ENCODE measurements at places on chromosomes 2 and 18.

DNA sequence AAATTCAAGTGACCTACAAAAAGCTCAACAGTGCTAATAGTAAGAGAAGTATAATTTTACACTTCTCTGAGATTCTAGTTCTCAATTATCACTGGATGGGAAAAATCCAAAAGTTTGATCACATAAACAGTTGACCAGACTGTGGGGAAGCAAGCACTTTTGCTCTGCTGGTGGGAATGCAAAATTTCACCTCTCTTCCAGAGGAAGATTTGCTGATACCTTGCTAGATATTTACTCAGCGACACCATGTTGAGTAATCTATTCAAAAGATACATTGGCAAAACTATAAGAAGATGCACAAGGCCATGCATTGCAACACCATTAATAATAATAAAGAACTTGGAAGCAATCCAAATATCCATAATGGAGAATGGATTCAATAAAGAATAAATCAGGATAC is 204.4 kb downstream of the MREG start:
- no peak for DNase-seq

DNA sequence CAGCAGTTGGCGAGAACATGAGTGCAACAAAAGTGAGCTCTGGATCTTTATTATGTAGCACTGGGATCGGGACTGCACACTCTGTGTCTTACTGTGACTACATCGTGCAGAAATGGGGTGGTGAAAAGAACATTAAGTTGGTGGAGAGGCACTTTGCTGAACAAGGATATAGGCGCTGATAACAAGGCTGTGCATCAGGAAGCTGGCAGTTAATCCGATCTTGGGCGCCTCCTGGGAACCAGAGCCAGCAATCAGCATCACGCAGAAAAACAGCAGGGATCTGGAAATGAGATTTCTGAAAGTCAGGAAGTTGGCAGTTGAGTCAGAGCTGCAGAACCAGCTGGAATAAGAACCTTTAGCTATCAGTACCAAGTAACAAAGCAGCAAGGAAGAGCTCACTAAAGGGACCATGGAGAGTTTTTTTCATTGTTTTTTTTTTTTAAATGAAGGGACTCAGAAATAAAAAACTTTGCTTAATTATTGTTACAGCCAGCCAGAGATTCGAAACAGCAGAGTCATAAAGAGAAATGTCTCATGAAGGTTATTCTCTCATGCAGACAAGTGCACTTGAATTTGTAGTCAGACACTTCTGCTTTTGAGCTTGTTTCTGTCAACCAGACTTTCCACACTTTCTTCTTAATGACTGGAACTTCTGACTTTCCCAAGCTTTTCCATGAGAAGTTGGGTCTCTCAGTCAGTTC is 22.8 kb upstream of the MYO3B start:
- DNase-seq: no peak

DNA sequence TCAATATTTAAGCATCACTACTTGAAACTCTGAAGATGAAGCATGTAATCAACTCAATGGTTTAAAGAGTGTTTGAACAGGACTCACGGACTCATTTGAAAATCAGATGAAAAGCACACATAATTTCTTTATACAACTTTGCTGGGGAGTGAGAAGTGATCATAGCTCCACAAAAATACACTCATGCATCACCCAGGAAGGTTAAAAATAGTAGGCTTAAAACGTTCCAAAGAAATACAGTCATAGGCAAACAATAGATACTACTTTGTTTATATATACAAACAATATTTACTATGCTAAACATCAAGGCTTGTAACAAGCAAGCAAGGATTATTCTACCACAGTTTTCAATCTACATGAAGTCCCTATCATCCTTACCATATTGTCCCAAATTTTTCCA is 11.6 kb downstream of the HNRNPLL start:
- DNase-seq: no peak

GRCh38 chr18:25187521-25188192 is 164.3 kb downstream of the ZNF521 start:
- DNase-seq: no peak

DNA sequence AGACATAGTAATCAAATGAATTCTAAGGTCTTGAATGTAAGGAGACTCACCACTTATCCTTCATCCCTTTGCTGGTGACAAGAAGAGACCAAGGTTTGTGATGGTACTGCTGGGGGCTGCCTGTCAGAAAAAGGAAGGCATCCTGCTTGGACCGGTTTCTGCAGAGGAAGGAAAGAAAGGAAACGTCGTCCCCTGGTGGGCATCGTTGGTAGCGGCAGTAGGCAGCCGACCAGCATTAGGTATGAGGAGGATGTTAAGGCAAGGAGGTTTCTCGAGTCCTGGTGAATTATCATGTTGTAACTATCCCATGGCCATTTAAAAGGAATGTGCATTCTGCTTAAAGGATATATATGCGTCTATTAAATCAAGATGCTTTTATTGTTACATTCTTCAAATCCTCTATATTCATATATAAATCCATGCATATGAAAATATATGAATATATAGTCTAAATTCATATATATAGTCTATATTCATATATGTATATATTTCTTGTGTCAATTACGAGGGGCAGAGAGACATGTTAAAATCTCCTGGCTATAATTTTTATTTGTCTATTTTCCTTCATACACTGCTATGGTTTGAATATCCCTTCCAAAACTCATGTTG is 94.4 kb upstream of the TGFA start:
- DNase-seq: no peak

DNA sequence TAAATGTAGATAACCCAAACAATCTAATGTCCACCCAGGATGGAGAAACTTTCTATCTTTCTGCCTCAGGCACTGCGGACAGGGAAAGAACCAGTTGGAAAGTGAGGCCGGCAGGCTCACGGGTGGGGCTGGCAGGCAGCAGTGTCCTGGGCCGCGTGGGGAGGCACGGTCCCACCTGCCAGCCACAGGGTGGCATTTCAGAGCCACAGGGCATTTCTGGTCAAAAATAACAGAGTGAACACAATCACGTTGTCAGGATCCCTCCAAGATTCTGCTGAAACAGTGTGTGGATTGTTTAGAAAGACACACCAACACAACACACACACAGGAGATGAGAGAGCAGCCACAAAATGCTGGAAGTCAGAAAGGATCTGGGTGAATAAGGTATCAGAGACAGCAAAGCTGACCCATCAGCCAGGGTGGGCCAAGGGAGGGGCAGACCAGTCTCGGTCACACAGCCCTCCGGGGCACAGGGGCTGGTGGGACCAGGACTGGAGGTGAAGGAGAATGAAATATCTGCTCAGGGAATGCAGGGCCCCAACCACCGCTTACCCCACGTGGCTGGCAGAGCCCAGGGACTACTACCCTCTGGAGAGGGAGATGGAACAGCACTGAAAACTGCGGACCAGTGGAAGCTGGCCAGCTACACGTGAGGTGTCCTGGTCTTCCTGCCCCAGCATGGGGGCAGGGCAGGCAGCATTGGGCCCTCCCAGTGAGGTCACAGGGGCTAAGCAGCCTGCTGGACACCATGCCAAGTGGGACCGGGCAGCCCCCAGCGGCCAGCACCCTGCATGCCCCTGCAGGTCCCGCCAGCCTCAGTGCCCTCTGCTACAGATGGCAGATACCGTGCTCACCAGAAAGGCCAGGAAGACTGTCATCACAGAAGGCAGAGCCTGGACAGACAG is 173.9 kb downstream of the HDAC4 start:
- no peak for DNase-seq

- DNase-seq: no peak
Measured at GRCh38 chr18:62420151-62420512, 95.0 kb downstream of the TNFRSF11A start.

Measured in NCI-H2081 treated with DMSO at 0.1 percent for 48 hours (cell line).